ENCODE measurements at places on chromosomes 12 and 14. TPM values are rescaled to one million over a fixed set of nuclear protein-coding genes. Genes with fewer than 3 reads are reported as not detected.

DNA sequence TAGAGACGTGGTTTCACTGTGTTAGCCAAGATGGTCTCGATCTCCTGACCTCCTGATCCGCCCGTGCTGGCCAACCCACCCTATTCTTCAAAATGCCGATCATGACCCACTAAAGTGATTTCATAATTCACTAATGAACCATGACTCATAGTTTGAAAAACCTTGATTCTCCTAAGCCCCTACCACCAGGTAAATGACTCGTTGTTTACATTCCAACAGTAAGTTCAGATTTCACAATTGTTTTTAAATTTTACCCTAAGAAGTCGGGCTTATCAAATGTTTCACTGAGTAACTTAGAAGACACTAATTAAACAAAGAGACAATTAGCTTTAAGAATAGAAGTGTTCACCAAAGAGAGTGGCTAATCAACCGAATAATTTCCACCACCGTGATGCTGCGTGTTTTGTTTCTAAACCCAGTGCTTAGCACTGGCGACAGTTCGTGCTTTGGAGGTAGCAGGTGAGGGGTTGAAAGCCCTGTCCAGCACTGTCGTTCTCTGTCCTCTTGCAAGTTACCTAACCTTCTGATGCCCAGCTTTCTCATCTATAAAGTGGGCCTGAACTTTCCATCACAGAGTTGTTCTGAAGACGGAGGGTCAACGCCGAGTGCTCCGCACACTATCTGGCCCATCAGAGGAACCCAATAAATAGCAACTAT lies 136.5 kb downstream of the NTF3 start:
- H3K4me1 ChIP-seq, result no peaks in the 10 kb centered on the region
- H3K27me3 ChIP-seq, result peaks cover 2% of the 10 kb centered on the region
- H3K4me3 ChIP-seq, result no peak overlapping the region
- DNase-seq, result no peak

KLHDC2 gene
- total RNA-seq, result 39.7 TPM

DNA sequence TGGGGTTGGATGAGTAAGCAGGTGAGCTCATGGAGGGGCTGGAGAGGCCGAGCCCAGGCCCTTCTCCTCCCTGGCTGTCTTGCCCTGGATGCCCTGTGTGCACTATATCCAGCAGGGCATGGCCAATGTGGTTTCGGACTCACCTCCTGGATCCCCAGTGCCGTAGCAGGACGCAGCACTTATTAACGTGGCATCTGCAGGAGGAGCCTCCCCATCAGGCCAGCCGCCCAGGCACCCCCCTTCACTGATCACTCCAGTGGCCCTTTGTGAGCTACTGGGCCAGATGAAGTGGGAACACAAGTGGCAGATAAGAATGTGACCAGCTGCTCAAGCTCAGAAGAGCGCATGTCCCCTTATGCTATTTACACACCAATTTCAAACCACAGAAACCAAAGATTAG lies 43.1 kb upstream of the DICER1 start:
- DNase-seq, result no peak
- no peaks in the 10 kb centered on the region for H3K4me1 ChIP-seq
- H3K4me3 ChIP-seq, result no peak overlapping the region
- no peak overlapping the region for H3K27ac ChIP-seq

DNA sequence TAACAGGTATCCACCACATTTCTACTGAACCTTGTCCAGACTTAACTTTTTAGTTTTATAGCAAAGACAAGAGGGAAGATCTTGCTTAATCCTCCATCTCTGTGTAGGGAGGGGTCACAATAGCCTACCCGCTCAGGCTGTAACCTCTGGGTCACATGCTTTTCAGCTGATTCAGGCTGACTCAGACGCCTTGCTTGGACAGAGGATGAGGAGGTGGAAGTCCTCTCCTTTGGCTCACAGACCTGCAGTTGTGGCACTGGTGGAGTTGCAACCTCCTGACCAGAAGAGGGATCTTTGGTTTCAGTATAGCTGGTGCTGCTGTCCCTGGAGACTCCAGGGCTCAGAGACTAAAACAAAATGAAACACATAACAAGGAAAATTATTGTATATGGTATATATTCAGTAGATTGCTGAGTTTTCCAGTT lies 16.2 kb downstream of the ACIN1 start:
- no peak for DNase-seq
- no peak overlapping the region for H3K4me3 ChIP-seq

PRB2 gene
- not detected for total RNA-seq

GRCh38 chr12:98572010-98572409 lies 21.5 kb upstream of the SLC25A3 start:
- H3K27me3 ChIP-seq, result no peaks in the 10 kb centered on the region
- no peak overlapping the region for H3K27ac ChIP-seq
- no peak for DNase-seq
- no peaks in the 10 kb centered on the region for H3K4me1 ChIP-seq

CCDC196 gene
- not detected for total RNA-seq

CLEC12A gene
- not detected for total RNA-seq

ENDOU gene
- total RNA-seq, result 1.6 TPM

GRCh38 chr12:80001562-80001961 lies 66.7 kb upstream of the PPP1R12A start:
- peaks cover 1% of the 10 kb centered on the region for H3K27me3 ChIP-seq
- H3K36me3 ChIP-seq, result no peaks in the 10 kb centered on the region
- no peak for DNase-seq
- no peak overlapping the region for H3K4me3 ChIP-seq
- H3K4me1 ChIP-seq, result no peaks in the 10 kb centered on the region

GRCh38 chr12:53768976-53769375 lies 17.2 kb upstream of the CISTR start:
- no peak overlapping the region for H3K4me3 ChIP-seq
- no peak overlapping the region for H3K27ac ChIP-seq
- no peaks in the 10 kb centered on the region for H3K36me3 ChIP-seq
- H3K4me1 ChIP-seq, result peaks cover 11% of the 10 kb centered on the region
- H3K27me3 ChIP-seq, result peaks cover 5% of the 10 kb centered on the region

SLCO1A2 gene
- 2.1 TPM for total RNA-seq

SLC6A15 gene
- total RNA-seq, result 5.3 TPM

- H3K36me3 ChIP-seq, result no peaks in the 10 kb centered on the region
- DNase-seq, result no peak
Measured at GRCh38 chr12:125203145-125203765, 138.0 kb downstream of the AACS start.

TPI1 gene
- 356 TPM for total RNA-seq

- DNase-seq, result no peak
- H3K4me1 ChIP-seq, result peaks cover 11% of the 10 kb centered on the region
- peaks cover 10% of the 10 kb centered on the region for H3K27me3 ChIP-seq
- no peak overlapping the region for H3K27ac ChIP-seq
Measured at GRCh38 chr14:24032727-24033418, 18.9 kb upstream of the CARMIL3 start.

- no peak overlapping the region for H3K4me3 ChIP-seq
- H3K36me3 ChIP-seq, result no peaks in the 10 kb centered on the region
Measured at GRCh38 chr14:43166163-43166562, 1340.9 kb downstream of the FSCB start.

DNA sequence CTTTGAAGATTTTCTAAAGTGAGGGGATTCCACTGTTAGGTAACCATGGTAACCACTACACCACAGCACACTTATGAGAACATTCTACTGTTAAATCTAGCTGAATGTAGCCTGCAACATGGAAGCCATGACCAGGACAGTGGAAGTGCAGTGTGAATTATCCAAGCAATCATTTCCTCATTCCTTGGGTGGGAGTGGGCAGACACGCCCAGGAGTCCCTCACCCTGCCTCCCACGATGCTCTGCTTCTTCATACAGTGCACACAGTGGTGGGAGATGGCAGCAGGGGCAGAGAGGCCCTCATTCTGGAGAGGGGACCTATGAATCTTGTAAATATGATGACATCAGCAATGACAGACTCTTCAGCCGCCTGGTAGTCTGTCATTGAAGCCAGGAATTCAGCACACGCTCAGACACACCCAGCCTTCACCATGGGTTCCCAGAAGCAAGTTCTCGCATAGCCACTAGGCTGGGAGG lies 70.1 kb upstream of the HOXC13 start:
- H3K4me3 ChIP-seq, result no peak overlapping the region
- H3K27ac ChIP-seq, result no peak overlapping the region
- no peaks in the 10 kb centered on the region for H3K36me3 ChIP-seq
- no peaks in the 10 kb centered on the region for H3K4me1 ChIP-seq
- no peak for DNase-seq

DNA sequence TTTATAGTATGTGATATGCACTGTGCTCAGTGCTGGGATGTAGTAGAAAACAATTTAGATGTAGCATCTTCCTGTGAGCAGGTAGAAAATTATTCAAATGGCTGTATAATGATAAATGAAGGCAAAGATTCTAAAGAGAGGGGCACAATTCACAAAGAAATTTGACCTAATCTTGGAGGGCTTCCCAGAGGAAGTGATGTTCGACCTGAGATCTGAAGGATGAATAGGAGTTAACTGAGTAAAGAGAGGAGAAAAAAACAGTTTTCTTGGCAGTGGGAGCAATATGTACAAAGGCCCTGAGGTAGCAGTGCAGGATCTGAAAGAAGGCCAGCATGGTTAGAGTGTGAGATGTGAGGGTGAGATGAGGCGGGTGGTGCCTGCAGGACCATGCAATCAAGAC lies 15.2 kb downstream of the RPH3A start:
- no peak for DNase-seq
- no peak overlapping the region for H3K4me3 ChIP-seq

GRCh38 chr12:20624718-20625117 lies 70.4 kb upstream of the SLCO1C1 start:
- peaks cover 2% of the 10 kb centered on the region for H3K27me3 ChIP-seq
- peaks cover 12% of the 10 kb centered on the region for H3K4me1 ChIP-seq
- no peaks in the 10 kb centered on the region for H3K36me3 ChIP-seq

- H3K36me3 ChIP-seq, result no peaks in the 10 kb centered on the region
- H3K4me3 ChIP-seq, result no peak overlapping the region
- no peaks in the 10 kb centered on the region for H3K27me3 ChIP-seq
- no peak for DNase-seq
- peaks cover 7% of the 10 kb centered on the region for H3K4me1 ChIP-seq
Measured at GRCh38 chr12:65656891-65657351, 167.4 kb upstream of the HMGA2 start.

DNA sequence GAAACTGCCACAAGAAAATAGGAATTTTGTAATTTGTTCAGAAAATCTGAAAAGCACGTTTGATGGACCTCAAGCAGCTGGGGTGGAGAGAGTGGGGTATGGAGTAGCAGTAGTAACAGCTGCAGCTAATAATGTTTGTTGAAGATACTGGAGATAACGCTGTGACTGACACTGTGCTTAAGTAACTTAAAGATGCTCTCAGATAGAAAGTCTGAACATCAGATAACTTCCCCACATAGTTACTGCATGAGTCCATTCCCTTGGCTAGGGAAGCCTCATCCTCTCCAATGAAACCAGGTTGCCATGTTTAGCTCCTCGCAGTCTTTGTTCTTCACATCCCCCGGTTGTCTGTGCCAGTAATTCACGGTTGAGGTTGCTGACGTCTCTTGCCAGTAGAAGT lies 24.9 kb downstream of the RMST start:
- DNase-seq, result no peak
- H3K27me3 ChIP-seq, result no peaks in the 10 kb centered on the region
- H3K27ac ChIP-seq, result no peak overlapping the region
- no peaks in the 10 kb centered on the region for H3K4me1 ChIP-seq

DNA sequence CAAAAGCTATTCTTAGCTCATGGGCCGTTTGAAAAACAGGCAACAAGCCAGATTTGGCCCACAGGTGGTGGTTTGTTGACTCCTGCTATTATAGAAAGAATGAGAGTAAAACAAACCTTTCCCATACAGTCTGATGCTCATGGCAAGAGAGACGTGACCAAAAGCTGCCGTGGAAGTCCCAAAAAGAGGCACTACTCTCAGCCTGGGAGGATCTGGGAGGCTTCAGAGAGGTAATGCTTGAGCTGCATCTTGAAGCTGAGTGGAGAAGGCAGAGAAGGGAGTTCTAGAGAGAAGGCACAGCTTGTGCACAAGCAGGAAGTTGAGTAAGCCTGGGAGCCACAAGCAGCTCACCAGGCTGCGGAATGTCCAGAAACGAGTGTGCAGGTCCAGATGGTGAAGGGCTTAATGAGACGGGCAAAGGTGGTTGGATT lies 9.6 kb downstream of the PLXNC1 start:
- DNase-seq, result no peak
- H3K4me3 ChIP-seq, result no peak overlapping the region
- H3K36me3 ChIP-seq, result no peaks in the 10 kb centered on the region
- no peak overlapping the region for H3K27ac ChIP-seq

DNA sequence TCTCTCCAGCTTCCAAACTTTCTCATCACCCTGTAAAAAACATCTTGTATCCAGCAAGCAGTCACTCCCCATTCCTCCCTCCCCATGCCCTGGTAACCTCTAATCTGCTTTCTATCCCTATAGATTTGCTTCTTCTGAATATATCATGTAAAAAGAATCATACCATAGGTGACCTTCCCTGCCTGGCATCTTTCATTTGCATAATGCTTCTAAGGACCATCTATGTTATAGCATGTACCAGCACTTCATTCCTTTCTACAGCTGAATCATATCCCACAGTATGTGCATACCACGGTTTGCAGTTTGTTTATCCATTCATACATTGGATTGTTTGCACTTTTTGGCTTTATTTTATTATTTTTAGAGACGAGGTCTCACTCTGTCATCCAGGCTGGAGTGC lies 22.9 kb upstream of the VPS37B start:
- no peak overlapping the region for H3K27ac ChIP-seq
- no peaks in the 10 kb centered on the region for H3K36me3 ChIP-seq
- no peaks in the 10 kb centered on the region for H3K27me3 ChIP-seq
- H3K4me1 ChIP-seq, result no peaks in the 10 kb centered on the region
- H3K4me3 ChIP-seq, result no peak overlapping the region
- DNase-seq, result no peak

All from endothelial cell (in vitro differentiated cells).